ENCODE measurements at places on chromosomes 4 and X. TPM values are rescaled to one million over a fixed set of nuclear protein-coding genes. Genes with fewer than 3 reads are reported as not detected.
A peak's percentile ranks its signal among the peaks of the same experiment; 100 is the strongest.

- no peak for DNase-seq
These were observed 150.6 kb upstream of the TRPC5 start for GRCh38 chrX:112233164-112233563.

GRCh38 chr4:67593741-67594175, 35.2 kb downstream of the STAP1 start:
- no peak for DNase-seq

- DNase-seq: no peak
These were observed 111.5 kb upstream of the ATP6AP2 start for GRCh38 chrX:40469316-40469715.

- no peak for DNase-seq
These were observed 75.7 kb downstream of the ANXA3 start for GRCh38 chr4:78627046-78627965.

DNA sequence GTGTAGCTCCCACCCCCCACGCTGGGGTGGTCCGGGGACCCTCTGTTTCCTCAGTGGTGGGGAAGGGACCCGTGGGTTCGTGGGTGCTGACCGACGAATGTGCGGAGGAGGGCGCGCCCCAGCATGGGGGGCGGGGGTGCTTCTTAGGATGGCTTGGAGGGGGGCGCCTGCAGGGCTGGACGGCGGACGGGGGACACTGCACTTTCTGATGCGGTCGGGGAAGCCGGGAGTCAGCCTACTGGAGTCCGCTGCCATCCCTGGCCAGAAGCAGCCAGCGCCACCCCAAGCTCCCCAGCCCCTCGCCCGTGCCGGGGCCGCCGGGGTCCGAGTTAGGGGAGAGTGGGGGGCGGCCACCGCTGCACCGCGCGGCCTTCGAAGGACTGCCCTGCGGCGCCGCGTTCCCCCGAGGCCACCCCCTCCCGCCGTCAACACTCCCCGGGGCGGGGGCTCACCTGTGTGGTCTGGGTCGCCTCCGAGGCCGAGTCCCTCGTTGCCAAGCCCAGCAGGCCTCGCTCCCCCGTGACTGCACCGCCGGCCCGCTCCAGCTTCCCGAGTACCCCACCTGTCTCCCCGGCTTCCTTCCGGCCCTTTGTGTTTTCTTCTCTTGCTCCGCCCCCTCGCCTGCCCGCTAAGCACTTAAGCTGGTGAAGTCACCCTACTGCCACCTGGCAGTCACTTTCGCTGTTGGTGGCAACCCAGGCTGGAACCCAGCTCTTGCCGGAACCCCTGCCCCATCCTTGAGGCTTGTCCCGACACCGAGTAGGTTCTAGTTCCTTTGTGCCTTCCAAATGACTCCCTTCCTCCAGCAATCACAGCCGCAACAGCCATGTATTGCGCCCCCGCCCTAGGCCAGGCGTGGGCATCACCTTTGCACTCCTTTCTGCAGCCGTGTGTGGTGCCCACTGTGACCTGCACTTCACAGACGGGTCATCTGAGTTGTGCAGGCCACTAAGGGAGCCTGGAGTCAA, at the start of gene OCIAD2:
OCIAD2 (minus strand) TSS at position 569 of the 968 bp plus-strand sequence. CDS start 2,225 bp downstream, outside the sequence.
- peak; percentile 44 for DNase-seq

DNA sequence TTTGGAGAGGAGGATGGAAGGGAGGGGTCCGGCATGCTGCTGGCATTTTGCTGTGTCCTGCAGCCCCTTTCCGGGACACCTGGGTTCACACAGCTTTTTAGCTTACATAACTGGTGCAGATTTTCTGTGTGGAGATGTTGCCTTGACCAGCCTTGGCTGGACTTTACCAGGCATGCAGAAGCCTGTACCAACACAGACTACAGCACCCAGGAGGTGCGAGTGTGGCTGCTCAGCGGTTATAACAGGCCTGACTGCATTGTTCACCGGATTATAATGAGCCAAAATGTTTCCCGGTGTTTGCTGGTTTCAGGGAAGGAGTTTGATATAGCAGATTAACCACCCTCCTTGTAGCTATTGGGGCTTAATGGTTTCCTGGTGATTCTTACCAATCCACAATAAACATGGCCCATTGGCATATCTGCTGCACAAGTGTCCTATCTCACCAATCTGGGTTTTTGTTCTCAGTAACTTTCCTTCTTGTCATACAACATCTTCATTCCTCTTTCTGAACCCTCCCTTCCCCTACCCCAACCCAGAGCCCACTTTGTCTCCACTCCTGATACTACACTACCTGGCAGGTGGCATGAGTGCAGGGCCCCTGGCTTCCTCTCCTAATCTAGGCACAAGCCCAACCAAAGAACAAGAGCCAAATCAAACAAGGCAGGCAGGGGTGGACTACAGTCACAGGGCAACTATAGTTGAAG, 3.9 kb downstream of the RPL10 start:
- no peak for DNase-seq

DNA sequence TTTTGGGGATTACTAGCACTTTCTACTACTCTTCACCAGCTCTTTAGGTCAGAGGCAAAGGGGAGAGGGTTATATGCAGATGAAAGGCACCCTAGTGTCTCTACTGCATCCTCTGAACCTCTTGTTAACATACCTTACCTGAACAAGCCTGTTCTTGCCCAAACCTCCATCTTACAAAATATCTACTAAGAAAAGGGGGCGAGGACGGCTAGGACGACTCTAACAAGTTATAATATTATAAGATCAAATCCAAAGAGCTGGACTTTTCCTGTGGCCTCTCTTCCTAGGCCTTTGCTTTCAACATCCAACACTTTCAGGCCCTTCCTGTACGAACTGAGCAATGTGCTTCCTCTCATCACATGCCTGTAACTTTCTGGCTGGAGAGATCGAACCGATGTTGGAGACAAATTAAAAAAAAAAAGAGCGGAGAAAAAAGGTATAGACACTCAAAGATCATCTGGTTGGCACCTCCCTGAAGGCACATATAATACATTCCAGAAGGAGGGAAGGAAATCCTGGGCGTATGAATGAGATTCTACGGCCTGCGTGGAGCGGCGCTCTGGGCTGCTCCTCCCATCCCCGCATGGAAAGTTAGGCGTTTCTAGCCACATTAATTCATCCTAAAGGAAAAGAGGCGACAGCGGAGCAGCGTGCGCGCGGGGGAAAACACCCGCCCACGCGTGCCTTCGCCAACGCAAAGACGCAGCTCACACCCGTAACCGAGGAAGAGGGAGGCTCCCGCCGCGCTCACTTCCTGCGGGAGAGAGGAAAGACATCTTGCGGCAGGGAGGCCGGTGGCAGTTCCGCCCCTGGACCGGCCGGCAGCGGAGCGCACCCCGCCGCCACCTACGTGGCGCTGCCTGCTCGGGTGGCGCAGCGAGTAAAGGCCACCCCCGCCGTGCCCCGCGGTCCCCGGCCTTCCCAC, 808 bp downstream of the PRDM5 start:
- DNase-seq: peak; percentile 69

The DDX60 gene
- total RNA-seq: 13.5 TPM

DNA sequence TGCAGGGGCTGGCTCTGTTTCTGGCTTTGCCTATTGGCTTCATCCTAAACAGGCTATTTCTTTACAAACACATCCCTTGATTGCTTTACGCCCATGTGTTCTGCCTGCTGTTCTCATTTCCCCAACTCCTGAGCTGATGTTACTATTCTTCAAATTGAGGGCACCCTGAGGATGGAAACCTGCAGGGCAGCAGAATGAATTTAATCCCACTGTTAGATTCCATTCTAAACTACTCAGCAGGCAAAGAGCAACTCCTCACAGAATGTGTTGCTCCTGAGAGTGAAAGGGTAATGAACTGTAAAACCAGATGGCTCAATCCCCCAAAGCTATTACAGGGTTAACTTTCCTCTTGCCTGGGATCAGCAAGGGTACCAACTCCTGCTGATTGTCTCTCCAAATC, 75.7 kb downstream of the ANKRD50 start:
- DNase-seq: no peak

GRCh38 chr4:16759931-16760582, 138.4 kb downstream of the LDB2 start:
- DNase-seq: no peak

DNA sequence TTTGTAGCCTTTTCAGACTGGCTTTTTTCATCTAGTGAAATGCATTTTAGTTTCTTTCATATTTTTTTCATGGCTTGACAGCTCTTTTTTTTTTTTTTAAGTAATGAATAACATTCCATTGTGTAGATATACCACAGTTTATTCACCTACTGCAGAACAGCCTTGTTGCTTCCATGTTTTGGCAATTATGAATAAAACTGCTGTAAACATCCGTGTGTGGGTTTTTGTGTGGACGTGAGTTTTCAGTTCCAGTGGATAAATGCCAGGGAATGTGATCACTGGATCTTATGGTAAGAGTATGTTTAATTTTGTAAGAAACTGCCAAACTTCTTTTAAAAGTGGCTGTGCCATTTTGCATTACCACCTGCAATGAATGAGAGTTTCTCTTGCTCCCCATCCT, 160.8 kb downstream of the SOWAHB start:
- peak; percentile 56 for DNase-seq

DNA sequence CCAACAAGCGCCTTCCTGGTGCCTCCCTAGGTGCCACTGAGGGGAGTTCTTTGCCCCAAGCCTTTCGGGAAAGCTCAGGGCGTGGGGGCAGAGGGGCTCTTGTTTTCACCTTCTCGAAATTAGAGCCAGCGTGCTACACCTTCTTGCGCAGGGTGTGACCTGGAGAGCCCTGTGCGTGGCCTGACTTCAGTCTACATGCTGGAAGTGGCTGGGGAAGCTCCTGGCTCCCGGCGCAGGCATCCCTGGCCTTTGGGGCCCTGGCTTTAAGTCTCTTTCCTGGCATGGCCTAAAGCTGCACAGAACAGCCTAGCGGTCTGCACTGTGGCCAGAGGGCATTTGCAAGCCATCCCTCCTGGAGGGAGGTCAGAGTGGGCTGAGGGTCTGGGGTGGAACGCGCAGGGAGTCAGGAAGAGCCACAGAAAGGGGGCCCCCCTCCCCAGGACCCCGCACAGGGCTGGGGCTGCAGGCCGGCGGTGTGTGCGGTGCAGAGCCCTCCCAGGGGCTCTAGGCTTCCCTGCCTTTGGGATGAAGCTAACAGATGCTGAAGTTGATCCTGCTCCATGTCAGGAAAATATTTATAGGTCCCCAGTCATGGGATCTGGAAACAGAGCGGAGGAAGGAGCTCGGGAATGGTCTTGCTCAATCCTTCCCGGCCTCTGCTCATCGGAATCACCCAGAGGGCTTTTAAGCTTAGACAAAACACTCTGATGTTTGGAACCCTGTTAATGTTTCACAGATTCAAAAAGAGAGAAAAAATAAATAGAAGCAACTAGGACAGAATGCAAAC, 781 bp upstream of the SPON2 start:
- no peak for DNase-seq

The FMR1 gene
- 23.4 TPM for total RNA-seq

GRCh38 chrX:34956916-34957315, 14.3 kb downstream of the FAM47B start:
- DNase-seq: peak; percentile 39

GRCh38 chr4:172751550-172751949, 417.1 kb upstream of the GALNT7 start:
- no peak for DNase-seq

- no peak for DNase-seq
These were observed 9.0 kb upstream of the INTU start for GRCh38 chr4:127623797-127624083.

DNA sequence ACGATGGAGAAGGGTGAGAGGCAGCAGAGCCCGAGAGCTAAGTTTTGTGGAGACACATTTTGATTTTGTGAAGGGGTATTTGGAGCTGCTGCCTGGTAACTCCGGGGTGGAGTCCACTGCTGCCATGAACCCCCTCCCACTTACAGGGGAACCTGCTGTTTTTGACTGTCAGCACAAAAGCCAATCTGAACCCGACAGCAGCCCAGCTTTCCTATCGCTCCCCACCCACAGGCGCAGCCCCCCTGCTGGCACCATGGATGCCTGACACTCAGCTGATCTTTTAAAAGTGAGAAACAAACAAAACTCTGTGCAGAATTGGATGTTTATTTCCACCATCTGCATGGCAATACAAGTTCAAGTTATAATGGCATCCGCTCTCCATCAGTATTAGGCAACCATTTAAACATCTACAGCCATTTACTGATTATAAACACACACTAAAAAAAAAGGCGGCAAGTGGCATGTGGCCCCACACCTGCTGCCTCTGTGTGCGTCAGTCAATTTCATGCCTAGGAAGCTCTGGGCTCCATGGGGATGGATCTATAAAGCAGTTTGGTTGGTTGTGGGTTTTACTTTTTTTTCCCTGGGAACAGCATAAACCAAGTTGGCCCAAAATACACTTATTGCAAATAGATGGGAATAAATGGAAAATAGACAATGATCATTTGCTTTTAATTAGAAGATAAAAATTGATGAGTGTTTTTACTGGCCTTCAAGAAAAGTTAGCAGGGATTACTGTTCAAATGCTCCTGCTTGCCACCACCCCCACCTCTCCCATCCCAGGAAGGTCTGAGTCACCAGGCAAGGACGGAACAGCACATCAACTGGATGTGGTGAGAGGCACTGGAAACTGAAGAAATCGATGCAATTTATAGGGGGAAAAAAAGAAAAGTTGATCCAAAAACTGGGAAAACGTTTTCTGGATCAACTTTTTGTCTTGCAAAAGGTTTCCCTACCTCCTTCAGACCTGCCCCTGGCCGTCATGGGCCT, 46.0 kb downstream of the SEPSECS start:
- DNase-seq: no peak

The SPOCK3 gene
- total RNA-seq: not detected

The PLAC1 gene
- not detected for total RNA-seq

- DNase-seq: no peak
These were observed 67.4 kb upstream of the ARHGAP24 start for GRCh38 chr4:85407546-85407945.

DNA sequence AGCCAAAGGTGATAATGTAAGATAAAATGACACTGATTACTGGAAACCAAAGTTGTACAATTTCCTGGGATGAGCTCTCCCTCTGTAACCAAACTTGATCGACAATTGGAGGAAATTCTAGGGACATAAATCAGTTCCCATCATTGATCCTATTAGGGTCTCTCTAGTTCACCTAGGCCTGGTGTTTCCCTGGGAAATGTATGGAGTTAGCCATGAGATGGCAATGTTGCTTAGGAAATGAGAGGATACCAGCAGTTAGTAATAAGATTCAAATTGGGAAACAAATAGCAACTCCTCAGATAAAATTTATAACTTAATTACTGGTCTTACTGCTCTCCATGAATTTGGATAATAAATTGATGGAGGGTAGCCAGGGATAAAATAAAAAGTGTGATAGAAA, 52.2 kb downstream of the SPATA18 start:
- DNase-seq: no peak

Measured in SJSA1 (cell line).